ENCODE measurements at places on chromosomes 1 and 21. TPM values are rescaled to one million over a fixed set of nuclear protein-coding genes. Genes with fewer than 3 reads are reported as not detected.

DNA sequence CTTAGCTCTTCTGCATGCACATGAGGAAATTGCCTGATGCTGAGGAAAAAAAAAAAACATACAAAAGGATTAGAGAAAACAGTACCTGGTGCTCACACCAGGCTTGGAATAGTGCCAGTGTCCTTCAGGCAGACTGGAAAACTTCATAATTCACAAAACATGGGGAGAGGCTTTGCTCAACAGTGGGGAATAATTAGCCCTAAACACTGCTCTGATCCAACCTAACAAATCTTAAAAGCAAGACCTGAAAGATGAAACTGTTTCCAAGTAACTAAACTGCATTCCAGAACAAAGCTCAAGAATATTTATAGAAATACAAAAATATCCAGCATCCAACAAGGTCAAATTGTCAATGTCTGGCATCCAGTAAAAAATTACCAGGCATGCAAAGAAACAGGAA lies 124.8 kb downstream of the AK5 start:
- DNase-seq = no peak

DNA sequence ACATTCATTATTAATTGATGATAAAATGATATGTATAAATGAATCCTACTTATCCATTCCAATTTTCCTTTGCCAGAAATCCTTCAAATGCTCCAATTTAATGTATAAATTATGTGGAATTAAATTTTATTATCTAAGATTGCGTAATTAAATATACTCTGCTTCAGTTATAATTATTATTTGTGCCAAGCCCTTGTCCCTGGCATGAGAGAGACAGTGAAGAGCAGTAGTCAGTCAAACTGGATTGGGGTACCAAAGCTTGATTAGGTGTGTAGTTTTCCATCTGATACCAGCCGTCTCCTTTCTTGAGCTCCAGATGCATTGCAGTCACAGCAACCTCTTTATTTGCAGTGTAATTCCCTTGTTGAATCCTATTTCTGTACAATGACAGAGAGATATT lies 22.4 kb upstream of the MTF2 start:
- DNase-seq = no peak

DNA sequence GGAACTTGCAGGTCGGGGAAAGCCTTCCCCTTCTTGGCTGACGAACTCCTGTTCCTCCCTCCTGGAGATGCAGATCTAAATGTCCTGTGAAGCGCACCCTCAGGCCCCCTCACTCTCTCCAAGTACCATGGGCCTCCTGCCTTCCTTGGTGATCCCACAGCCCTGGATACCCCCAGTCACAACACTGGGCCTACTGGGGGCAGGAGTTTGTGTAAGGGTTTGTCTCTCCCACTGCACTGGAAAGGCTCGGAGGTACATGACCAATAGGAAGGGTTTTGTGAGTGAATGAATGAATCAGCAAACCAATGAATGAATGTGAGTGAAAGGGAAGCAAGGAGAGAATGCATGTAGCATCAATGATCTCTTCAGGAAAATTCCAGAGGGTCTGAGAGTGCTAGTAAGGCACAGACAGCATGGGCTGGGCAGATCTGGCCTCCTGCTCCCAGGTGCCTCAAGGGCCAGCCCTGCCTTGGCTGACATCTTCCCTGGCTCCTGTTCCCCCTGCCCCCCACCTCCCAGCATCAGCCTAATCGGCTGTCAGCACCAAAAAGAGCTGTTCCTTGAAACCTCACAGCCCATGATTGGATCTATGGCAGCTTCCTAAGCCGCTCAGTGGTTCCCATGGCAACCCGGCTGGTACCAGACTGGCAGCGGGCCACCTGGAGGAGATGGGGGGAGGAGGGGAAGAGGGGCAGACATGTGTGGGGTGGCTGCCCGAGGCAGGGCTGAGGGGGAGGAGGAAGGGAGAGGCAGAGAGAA lies 95.8 kb downstream of the VWA5B1 start:
- no peak for DNase-seq

GRCh38 chr1:76613886-76614285 lies 253.4 kb upstream of the ST6GALNAC5 start:
- DNase-seq = no peak

DNA sequence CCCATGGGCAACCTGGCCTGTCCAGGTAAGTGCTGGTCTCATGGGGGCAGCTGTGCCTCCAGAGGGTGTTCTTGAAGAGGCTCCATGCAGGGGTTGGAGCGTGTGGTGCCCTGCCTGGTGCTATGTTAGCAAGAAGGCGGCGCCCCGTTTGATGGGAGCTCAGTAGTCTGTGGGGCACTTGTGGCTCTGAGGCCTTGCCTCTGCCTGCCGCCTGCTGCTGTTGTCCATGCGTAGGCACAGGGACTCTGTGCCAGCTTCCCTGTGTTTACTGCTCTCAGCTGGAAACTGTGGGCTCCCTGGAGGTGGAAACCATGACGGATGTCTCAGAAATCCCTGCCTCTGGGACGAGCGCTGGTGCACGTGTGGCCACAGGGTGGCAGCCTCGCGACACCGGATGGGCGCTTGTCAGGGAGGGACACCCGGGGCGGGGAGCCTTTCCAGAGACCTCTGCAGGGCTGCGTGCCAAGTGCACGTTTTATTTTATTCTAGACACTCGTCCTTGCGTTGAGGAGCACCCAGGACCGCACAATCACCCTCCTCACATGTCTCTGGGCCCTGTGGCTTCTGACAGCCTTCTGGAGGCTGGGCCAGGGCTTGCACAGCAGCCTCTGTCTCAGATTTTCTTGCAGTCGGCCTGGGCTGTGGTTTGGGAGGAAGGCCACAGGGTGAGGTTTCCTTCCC lies 27.1 kb downstream of the SNAP47 start:
- DNase-seq = peak; percentile 79

GRCh38 chr21:45719177-45719802 lies 75.8 kb downstream of the PCBP3 start:
- no peak for DNase-seq

DNA sequence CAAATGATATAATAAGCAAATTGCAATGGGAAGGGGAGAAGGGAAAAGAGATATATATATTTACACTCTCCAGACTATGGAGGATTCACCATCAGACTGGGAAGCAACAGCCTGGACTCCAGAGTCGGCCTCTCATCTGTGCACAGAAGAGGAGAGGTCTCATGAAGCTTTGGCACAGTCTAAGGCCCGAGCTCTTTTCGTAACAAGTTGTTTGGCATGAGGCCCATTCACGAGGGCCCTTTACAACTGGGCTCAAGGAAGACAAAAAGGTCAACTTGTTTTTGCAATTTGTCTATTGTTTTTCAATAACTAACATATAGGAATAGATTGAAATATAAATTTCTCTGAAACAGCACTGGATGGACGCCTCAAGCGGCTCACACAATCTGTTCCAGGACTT lies 66.7 kb upstream of the AJAP1 start:
- no peak for DNase-seq

DNA sequence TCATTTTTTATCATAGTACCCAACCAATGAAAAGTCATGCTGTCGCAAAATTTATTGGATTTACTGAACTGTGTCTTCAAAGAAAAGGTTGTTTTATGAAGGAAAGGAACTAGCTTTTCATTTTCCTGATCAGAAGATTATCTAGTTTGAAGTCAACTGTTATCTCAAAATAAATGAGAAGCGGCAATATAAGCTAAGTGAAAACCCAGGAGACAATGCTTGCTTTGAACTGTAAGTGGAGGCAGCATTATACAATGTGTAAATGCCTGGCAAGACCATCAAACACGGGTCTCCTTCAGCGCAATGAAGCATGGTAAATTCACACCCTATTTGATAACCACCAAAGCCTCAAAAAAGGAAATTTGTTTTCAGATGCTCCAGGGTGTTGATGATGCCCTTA lies 134.4 kb upstream of the PTBP2 start:
- no peak for DNase-seq

DNA sequence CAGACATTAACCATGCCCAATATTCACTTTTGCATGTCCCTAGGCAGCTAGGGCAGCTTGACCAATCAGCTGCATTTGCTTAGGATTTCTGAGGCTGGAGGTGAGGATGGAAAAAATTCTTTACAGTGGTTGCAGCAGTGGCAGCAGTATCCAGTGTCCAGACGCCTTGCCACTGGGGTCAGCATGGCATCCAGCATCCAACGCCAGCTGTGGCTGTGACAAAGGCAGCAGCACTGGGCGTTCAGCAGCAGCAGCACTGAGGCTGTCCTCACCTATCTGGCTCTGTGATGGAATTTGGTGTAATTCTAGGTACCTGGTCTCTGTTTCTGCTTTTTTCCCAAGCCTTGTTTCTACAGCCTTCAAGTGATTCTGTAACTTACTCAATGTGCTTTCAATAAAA lies 15.5 kb downstream of the RHBDL2 start:
- no peak for DNase-seq

- no peak for DNase-seq
Observed at GRCh38 chr21:18164933-18165332, 79.7 kb upstream of the CHODL start.

GRCh38 chr21:26179501-26179900 lies 8.9 kb upstream of the APP start:
- DNase-seq = no peak

GRCh38 chr1:101043776-101044175 lies 18.2 kb upstream of the DPH5 start:
- DNase-seq = peak; percentile 19

GRCh38 chr1:88661188-88661587 lies 22.9 kb upstream of the PKN2 start:
- DNase-seq = peak; percentile 14

GRCh38 chr1:154878371-154879037 lies 8.4 kb upstream of the KCNN3 start:
- peak; percentile 79 for DNase-seq

DNA sequence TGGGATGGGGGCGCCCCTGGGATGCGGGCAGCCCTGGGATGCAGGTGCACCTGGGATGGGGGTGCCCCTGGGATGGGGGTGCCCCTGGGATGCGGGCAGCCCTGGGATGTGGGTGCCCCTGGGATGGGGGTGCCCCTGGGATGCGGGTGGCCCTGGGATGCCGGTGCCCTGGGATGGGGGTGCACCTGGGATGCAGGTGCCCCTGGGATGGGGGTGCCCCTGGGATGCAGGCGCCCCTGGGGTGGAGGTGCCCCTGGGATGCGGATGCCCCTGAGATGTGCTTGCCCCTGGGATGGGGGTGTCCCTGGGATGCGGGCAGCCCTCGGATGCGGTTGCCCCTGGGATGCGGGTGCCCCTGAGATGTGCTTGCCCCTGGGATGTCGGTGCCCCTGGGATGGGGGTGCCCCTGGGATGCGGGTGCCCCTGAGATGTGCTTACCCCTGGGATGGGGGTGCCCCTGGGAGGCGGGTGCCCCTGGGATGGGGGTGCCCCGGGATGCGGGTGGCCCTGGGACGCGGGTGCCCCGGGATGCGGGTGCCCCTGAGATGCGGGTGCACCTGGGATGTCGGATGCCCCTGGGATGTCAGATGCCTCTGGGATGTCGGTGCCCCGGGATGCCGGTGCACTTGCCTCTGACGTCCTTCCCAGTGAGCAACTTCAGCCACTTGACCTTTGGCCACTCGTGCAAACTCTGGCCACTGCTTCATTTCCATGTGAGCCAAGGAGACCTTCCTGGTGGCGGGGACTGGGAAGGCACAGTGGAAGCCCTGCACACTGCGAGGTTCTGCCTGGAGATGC lies 37.3 kb upstream of the SLC19A1 start:
- DNase-seq = no peak

DNA sequence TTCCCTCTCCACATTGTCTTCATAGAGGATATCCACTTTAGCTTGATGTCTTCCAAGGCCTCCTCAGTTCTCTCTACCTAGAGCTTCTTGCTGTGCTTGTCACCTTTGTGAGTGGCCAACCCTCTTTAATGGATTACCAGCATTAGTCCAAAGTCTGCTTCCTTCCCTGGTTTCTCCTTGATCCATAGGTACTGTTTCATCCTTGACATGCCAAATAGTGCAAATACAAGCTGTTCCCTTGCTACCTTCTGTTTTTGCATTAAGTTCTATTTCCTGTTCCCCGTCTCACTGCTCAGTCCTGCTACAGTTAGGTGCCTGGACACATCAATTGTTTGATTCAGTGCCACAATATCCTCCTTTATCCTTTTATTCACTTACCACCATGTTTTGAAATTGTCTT lies 19.2 kb downstream of the MAST2 start:
- no peak for DNase-seq

- DNase-seq = peak; percentile 78
Observed at GRCh38 chr1:204507317-204508105, 8.7 kb upstream of the MDM4 start.

DNA sequence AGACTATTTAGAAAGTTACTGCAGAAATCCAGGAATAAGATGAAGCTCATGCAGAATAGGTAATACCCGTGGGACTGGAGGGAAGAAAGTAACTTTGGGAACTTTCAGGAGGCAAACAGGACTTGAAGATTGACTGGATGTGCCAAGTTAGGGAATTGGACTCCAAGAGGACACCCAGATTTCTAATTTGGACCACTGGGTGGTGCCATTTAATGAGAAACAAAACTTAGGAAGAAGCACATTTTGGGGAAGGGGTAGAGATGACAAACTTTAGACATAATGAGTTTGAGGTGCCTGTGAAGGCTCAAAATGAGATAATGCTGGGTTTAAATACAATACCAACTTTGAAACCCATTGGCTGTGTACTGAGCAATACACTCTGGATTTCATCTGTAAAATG lies 3.3 kb upstream of the B4GALT3 start:
- DNase-seq = no peak

DNA sequence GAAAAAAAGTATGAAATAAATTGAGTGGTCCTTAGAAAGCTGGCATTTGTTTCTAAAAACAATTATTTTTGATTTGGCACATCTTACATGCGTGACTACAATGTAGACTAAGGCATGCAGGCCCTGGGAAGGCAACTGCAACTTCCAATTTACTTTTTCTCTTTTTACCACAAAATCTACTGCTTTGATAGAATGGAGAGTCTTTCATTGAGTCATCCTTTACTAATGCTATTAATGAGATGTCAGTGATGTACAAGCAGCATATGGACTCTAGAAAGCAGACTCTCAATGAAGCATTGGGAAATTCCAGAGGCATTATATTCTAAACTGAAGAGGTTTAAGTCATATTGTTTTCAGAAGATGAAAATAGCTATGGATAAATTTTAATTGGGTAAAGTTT lies 29.6 kb upstream of the PRRX1 start:
- peak; percentile 13 for DNase-seq

CR2 gene
- total RNA-seq = 0.04 TPM

IFI44 gene
- not detected for total RNA-seq

ADORA1 gene
- 8.5 TPM for total RNA-seq

RAB25 gene
- total RNA-seq = 1.6 TPM

UBL4B gene
- total RNA-seq = not detected

RGS4 gene
- total RNA-seq = 25.9 TPM

ANKRD65 gene
- total RNA-seq = 0.49 TPM

Data from cardiac muscle cell (in vitro differentiated cells and primary cell).